ENCODE measurements at places on chromosomes 3 and 15. TPM values are rescaled to one million over a fixed set of nuclear protein-coding genes. Genes with fewer than 3 reads are reported as not detected.

SLC2A2 gene
- not detected for total RNA-seq

NEK11 gene
- 1.9 TPM for total RNA-seq

SPTSSB gene
- not detected for total RNA-seq

KIF7 gene
- total RNA-seq, result 0.81 TPM

ISL2 gene
- total RNA-seq, result under 0.01 TPM

PSTPIP1 gene
- total RNA-seq, result not detected

TNFSF10 gene
- total RNA-seq, result 46.3 TPM

ACTC1 gene
- 0.49 TPM for total RNA-seq

SENP7 gene
- total RNA-seq, result 32.2 TPM

TF gene
- 0.19 TPM for total RNA-seq

KLHL40 gene
- total RNA-seq, result not detected

PRICKLE2 gene
- 2.2 TPM for total RNA-seq

MINDY2 gene
- 12.0 TPM for total RNA-seq

GREM1 gene
- total RNA-seq, result 0.16 TPM
